ENCODE measurements at places on chromosomes 11 and 22. TPM values are rescaled to one million over a fixed set of nuclear protein-coding genes. Genes with fewer than 3 reads are reported as not detected.

Gene MAPK8IP2
- polyA plus RNA-seq = not detected

Gene TRIM34
- polyA plus RNA-seq = 18.8 TPM

DNA sequence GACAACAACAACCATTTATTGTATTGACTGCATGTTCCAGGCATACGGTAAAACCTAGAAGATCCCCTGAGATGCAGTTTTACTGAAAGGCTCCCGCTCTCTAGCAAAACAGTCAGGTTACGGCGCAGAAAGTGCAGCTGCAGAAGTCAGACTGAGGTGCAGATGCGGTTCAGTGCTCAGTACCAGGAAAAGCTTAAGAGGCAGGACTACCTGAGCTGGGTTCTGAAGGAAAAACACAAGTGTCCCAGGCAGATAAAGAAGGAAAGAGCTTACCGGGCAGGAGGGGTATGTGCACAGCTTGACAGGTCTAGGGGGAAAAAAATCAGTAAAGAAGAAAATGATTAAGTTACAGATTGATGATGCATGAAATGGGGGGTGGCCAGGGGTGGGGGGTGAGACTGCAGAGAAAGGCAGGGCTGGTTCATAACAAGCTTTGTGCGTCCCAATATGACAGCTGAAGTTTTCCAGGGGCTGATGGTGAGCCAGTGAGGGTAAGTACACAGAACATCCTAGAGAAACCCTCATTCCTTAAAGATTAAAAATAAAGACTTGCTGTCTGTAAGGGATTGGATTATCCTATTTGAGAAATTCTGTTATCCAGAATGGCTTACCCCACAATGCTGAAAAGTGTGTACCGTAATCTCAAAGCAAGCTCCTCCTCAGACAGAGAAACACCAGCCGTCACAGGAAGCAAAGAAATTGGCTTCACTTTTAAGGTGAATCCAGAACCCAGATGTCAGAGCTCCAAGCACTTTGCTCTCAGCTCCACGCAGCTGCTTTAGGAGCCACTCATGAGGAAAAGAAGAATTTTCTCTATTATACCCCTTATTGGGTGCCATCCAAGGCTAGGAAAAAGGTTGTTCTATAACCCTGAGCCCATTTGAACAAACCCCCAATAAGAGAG lies 11.9 kb downstream of the LARGE1 start:
- DNase-seq = no peak

DNA sequence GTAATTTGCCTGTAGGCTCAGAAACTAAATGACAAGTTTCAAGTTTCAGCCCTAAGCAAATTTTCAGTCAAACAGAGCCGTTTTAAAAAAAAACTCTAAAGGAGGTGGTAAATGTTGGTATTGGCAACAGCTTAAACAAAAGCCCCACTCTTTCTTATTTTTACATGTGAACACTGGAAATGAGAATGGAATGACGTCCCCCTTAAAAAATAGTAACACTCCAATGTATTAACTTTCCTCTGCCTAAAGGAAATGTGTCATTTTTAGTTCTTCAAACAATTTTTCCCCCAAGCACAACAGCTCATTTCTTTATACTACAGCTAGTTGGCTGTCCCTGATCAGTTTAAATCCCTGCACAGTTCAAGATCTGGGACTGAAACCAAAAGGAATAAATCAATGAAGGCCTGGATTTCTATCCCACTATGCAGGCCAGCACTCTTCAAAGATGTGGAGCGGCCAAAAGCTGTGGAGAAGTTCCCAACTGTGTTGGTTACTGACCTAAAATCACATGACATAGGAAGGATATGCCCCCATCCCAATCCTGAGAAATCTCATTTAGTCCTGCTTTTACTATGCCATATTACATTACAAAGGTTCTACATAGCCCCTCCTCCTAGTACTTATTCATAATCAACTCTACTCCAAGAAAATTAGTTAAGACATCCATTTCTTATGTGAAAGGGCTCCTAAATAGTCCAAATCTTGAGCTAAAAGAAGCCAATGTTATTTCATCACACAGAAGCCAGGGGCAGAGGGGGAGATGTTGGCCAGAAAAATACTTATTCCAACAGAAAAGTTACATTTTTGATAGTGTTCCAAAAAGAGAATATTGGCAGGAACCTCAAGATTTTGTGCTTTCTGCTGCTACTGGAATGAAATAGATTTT lies 95.9 kb downstream of the CADM1 start:
- DNase-seq = no peak

DNA sequence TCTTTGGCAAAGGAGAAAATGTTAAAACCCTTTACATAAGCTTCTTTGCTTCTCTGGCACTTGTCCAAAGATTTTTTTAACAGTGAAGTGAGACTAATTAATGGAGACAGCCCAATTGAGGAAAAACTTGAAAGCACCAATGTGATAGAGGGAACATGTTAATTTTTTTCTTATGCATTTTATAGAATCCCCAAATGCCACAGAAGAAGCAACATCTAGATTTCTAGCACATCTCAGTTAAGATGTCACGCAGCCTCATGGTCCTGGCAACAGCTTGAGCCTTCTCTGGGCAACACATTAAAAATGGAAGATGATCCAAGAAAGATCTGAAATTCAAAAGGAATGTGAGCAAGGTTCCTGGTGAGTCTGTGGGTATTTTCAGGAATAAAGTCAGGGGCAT lies 48.5 kb downstream of the PACSIN2 start:
- DNase-seq = no peak

Gene CHST1
- polyA plus RNA-seq = 0.11 TPM

Gene OR10S1
- not detected for polyA plus RNA-seq

Data from immature natural killer cell (primary cell).